LoVo (cell line): ENCODE measurements at places on chromosomes 3 and 15.

GRCh38 chr3:184186184-184186901, at the start of gene ABCF3:
ABCF3 (plus strand) TSS chr3:184186199; CDS start chr3:184186208, 9 bp downstream.
- no peak for DNase-seq

- no peak for DNase-seq
Observed at GRCh38 chr3:124800511-124801258, 70.4 kb downstream of the UMPS start.

GRCh38 chr15:68209272-68209671, 4.1 kb upstream of the CALML4 start:
- no peak for DNase-seq

- DNase-seq: peak; percentile 55
Observed at GRCh38 chr15:52651868-52652267, 27.3 kb downstream of the ATOSA start.

DNA sequence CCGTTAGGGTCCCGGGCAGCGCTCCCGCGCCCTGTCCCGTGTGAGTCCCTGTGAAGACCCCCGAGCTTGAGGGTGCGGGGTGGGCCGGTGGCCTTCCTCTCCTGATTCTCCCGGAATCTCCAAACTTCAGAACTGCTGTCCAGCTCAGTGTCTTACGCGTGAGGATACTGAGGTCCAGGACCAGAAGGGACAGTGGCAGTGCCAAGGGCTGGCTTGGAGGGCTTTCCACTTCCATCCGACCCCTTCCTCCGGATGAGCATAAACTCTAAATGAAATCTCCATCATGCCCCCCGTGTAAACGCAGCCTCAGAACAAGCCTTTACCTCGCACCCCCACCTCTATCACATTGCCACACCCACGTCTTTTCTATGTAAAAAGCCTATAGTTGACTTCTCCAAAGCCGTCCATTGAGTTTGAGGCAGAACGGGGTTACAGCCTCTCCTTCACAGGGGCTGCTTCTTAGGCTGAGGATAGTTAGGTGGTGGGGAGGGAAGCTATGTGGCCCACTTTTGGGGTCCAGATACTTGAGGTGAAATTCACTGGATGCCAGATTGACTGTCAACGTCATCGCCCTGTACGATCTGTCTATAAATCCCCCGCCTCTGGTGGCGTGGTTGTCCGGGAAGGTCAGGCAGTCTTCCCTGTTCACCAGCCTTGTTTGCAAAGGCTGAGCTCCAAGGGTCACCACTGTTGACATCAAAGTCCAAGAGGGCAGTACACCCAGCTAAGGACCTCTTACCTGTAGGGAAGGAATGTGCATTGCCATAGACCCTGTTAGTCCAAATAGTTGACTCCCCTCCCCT, 1.1 kb downstream of the EDEM1 start:
- DNase-seq: no peak

- no peak for DNase-seq
Observed at GRCh38 chr3:195337747-195338146, 66.8 kb upstream of the XXYLT1 start.

DNA sequence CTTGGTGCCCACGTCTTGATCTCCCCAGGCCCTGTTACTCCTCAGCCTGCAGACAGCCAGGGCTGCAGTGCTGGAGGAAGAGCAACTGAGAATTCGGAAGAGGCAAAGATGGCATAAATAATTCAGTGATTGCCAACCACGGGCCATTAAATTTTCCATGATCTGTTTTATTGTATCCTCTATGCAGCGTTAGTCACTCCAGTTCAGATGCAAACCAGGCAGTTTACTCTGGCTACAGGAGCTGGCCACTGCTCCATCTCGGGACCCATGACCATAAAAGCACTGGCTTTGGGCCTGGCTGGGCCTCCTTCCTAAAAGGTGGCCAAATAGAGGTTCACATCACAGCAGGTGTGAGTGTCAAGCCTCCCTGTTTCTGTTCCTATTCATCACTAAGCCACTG, 137.6 kb upstream of the TLE3 start:
- no peak for DNase-seq

- DNase-seq: no peak
Observed at GRCh38 chr15:92915766-92916435, 15.8 kb downstream of the CHD2 start.

DNA sequence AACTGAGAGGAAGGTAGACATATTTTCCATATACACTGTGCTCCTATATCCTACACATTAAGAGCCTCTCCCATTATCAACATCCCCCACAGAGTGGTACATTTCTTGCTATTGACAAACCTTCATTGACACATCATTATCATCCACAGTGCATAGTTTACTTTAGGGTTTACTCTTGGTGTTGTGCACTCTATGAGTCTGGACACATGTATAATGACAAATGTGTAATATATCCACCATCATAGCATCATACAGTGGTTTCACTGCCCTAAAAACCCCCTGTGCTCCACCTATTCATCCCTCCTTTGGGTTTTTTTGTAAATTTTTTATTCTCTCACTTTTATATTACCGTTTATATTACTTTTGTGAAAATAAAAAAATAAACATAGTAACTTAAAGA, 22.2 kb upstream of the CLDN18 start:
- DNase-seq: no peak

DNA sequence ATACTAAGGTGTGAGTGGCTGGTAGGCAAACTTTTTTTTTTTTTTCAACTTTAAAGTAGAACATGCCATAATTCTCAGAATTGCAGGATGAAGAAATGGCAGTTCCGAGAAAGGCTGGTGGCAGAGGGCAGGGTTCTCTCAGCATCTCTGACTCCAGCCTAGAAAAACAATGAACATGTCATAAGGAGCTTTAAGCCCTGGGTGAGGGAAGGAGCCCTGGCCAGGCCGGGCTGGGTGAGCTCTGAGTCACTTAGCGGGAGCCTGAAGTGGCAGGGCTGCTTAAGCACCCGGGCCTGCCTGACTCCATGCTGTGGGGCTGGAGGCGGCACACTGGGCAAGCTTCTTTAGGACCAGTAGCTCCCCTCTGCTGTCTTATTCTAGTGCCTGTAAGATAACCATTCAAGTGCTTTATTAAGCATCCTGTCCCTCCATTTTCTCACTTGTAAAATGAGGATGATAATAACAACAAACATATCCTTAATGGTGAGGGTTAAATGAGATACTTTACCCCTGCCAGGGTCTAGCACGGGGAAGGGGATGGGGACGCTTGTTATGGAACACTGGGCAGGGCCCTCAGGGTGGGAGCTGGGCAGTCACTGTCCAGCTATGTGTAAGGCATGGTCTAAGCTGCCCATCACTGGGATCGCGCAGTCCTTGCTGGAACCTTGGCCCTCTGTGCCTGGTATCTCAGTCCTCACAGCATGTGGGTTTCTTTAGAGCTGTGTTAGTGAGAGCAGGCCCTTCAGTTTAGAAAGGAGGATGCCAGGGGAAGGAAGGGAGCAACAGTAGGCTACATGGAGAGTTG, 18.4 kb downstream of the SMAD6 start:
- peak; percentile 8 for DNase-seq

- DNase-seq: peak; percentile 69
Observed at GRCh38 chr15:57541805-57542504, 49.7 kb upstream of the MYZAP start.

DNA sequence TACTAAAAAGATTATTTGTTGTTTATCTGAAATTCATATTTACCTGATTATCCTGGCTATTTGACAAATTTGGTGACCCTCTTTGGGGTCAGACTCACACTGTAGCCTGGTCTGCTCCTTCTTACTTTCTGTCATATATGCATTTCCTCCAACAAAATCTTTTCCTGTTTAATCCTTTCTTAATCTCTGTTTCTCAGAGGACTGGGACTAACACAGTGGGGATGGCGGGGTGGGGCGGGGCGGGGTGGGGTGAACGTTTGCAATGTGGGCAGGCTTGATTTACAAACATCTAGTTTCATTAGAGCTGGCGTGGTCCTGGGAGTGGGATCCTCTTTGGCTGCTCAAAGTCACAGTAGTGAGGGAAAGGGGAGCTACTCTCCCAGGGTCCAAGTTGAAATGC, 35.3 kb upstream of the CDCP1 start:
- no peak for DNase-seq

GRCh38 chr3:125152951-125153350, 59.6 kb downstream of the SLC12A8 start:
- DNase-seq: no peak

- DNase-seq: no peak
Observed at GRCh38 chr3:123818324-123818920, 65.7 kb downstream of the MYLK start.

DNA sequence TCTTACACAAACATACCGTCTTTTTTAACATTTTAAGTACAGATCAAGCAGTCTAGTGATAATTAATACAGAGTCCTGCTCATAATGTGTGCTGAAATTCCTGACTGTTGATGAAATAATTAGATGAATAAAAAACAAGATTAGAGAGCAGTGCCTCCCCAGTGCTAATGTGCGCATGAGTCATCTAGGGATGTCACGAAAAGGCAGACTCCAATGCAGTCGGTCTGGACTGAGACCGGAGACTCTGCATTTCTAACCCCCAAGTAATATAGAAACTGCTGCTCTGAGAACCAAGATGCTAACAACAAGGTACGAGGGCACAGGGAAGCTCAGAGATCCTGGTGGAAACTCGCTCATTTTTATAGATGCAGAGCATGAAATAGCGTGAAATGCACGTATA, 61.4 kb downstream of the COL8A1 start:
- DNase-seq: no peak
